EH (cell line): ENCODE measurements at places on chromosomes 16 and 17.

GRCh38 chr16:21214086-21214485 is 2.7 kb upstream of the ZP2 start:
- no peak for DNase-seq

DNA sequence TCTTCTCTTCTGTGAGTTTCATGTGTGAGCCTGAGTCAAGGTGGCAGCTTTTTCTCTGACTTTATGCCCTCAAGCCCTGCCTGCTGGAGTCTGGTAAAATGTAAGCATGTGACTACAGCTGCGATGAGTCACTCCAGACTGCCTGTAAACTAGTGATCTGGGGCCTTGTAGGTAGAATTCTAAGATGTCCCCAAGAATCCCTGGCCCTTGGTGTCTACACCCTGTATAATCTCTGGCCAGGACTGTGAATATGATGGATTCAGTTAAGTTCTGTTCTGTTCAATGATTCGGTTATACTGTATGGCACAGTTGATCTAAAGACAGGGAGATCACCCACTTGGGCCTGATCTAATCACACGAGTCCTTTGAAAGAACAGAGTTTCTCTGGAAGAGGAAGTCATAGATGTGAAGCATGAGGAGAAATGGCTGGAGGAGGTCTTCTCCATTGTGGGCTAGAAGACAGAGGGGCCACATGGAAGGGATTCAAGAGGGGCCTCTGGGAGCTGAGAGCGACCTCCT is 29.8 kb downstream of the PRSS54 start:
- DNase-seq = peak; percentile 80

GRCh38 chr17:8189041-8189710 is 804 bp downstream of the BORCS6 start:
- peak; percentile 26 for DNase-seq

- DNase-seq = peak; percentile 25
Measured at GRCh38 chr17:44000141-44000860, 4.1 kb upstream of the NAGS start.

- DNase-seq = no peak
Measured at GRCh38 chr16:47229053-47230050, 85.6 kb upstream of the NETO2 start.

DNA sequence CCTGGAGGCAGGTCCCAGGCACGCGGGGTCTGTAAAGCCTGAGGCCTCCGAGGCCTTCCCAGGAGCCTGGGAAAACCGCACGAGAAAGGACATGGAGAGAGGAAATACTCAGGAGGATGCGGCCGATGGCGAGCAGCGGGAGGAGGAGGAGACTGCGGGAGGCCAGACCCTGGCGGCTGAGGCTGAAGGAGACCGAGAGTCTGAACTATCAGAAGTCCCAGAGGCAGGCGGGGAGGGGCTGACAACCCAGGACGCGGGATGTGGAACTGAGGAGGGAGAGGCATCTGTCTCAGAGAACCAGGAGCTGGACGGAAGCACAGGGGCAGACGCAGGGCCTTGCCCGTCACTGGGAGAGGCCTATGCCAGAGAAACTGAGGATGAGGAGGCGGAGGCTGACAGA is 2.4 kb downstream of the APOBR start:
- DNase-seq = no peak

DNA sequence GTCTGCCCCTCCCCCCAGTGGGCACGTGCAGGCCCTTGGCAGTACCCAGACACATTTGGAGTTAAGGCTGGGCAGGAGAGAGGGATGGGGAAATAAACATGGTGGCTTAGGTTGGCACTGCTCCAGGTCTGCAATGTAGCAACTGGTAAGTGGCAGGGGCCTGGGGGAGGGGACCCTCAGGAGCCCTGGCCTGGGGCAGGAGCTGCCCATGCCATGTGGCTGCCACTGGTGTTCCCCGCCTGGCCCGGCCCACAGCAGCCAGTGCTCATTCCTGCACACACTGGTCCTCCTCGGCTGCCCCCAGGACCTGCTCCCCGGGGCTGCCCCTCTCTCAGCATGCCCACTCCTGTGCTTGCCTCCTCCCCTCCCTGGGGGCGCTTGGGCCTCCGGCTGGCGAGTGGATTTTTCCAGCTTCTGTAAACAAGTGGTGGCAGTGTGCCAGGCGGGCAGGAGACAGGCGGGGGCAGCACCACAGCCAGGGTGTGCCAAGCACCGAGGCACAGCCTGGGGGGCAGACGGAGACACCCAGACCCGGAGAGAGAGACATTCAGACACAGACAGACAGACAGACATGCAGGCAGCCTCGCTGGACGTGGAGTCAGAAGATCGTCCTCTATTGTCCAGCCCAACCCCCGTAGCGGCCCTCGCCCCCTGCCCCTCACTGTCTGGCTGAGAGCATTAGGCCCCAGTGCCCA is 9.4 kb downstream of the THRA start:
- DNase-seq = peak; percentile 50

DNA sequence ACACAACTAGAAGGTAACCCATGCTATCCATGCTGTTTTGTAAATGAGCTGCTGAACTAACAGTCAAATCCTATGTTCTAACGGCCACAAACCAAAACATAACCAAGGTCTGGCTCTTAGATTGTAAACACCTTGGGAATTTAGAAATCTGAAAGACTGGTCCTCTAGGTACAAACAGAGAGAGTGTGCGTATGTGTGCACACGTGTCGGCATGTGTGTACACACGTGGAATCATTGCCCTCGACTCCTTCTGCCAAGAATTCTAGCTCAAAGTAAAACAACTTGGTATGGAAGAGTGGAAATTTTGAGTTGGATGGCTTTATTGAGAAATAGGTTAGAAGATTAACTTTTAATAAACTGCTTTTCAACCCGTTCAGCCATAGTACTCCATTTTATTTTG is 18.1 kb upstream of the GHDC start:
- no peak for DNase-seq

GRCh38 chr16:65876056-65876408 is 490.5 kb upstream of the CDH5 start:
- DNase-seq = peak; percentile 41

GRCh38 chr17:38800237-38800760 is 943 bp upstream of the PIP4K2B start:
- no peak for DNase-seq

GRCh38 chr16:82514262-82514661 is 112.5 kb upstream of the CDH13 start:
- no peak for DNase-seq

GRCh38 chr16:13554005-13554404 is 365.9 kb upstream of the ERCC4 start:
- DNase-seq = no peak

- no peak for DNase-seq
Measured at GRCh38 chr17:82974136-82974952, 105.1 kb upstream of the METRNL start.
